ENCODE measurements at places on chromosomes 11 and 22.

- no peak for DNase-seq
Observed at GRCh38 chr11:25992294-25992693, 339.6 kb upstream of the ANO3 start.

DNA sequence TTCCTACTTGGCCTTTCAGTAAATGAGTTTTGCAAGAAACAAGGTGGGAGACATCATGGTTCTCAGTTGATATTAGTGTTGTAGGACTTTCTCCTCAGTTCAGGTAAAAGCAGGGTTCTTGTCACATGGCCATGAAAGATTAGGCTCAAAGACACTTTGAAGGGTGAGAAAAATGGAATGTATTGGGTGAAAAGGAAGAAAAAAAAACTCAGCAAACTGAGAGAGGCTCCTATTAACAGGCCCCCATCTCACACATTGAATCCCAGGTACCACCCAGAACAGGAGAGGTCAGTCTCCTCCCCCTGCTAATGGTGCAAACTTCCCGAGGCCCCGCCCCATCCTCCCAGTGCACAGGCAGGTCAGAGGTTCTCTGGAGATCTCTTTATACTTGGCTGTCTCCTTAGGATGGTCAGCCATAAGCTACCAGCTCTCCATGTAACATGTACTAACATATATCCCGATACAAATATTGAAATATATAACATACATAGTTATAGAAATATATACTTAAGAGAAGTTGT is 62.2 kb downstream of the MICAL2 start:
- DNase-seq = no peak

DNA sequence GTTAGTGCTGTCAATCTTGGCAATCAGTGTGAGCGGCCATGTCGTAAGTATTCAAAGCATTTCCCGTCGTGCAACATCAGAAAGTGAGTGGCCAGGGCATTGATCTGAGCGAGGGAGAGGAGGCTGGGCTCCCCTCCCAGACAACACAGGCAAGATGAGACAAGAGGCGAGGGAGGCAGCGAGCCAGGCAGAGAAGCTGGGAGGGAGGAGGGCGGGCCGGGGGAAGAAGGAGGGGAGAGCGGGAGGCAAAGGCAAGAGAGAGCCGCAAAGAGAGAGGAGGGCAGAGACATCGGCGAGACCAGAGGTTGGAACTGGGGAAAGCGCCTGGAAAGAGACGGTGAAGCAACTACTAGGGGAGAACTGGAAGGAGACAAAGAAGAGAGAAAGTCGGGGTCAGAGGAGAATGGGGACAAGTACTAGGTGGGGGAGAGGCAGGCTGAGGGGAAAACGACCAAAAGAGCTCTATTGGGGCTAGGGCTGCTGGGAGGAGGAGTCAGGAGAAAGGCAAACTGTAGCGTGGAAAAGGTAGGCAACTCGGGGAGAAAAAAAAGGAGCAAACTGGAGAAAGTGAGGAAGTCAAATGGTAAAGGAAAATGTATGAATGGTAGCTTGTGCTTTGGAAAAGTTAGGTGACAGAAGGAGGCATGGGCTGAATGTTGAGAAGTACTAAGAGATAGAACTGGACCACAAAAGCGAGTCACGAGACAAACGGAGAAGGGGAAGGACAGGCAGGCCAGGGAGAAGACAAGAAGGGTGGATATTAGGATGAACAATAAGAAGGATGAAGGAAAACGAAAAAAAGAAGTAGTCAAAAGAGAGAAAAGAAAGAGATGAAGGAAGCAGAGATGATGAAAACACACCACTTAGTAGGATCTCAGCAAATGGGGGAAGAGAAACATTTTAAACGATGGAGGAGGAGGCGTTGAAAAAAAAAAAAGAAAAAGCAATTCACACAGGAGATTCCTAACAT is 130.5 kb upstream of the C11orf58 start:
- DNase-seq = peak; percentile 84

- peak; percentile 32 for DNase-seq
Observed at GRCh38 chr22:49767355-49768062, 60.2 kb downstream of the BRD1 start.

DNA sequence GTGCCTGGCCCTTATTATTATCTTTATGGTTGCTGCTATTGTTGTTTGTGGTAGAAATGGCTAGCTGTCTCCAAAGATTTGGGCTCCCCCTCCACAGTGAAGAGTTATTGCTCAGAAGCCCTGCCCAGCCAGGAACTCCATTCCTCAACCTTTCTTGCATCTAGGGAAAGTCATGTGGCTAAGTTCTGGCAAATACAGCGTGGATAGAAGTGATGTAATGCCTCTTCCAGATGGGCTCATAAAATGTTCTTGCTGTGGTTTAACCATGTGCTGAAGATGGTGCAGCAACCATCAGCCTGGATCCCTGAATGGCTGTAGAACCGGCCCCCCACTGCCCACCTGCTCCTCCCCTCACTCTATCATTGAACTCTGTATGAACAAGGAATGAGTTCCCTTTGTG is 203.5 kb upstream of the E2F8 start:
- no peak for DNase-seq

DNA sequence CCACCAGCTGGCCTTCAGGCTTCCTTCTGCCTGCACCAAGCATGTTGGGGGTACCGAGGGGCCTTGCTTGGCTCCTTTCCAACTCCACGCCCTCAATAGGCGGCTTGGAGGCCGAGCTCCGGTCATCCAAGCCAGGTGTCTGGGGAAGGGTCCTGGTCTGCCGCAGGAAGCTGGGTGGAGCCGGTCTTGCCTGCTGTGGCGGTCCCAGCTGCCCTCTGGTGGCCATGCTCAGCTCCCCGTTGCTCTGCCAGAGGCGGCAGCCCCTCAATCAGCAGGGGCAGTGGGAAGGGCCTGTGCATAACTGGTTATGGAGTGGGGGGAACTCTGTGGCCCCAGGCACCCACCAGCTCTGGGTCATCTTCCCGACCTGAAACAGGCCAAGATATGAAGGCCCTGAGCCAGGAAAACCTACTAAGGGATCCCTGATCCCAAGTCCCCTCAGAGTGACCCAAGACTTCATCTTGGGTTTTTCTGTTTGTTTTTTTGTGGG is 3.2 kb downstream of the ARVCF start:
- no peak for DNase-seq

GRCh38 chr11:115333949-115334348 is 170.3 kb downstream of the CADM1 start:
- no peak for DNase-seq

- no peak for DNase-seq
Observed at GRCh38 chr22:40434745-40435144, 64.4 kb downstream of the SGSM3 start.

GRCh38 chr11:86469491-86470388 is 95.1 kb downstream of the CCDC81 start:
- DNase-seq = no peak

DNA sequence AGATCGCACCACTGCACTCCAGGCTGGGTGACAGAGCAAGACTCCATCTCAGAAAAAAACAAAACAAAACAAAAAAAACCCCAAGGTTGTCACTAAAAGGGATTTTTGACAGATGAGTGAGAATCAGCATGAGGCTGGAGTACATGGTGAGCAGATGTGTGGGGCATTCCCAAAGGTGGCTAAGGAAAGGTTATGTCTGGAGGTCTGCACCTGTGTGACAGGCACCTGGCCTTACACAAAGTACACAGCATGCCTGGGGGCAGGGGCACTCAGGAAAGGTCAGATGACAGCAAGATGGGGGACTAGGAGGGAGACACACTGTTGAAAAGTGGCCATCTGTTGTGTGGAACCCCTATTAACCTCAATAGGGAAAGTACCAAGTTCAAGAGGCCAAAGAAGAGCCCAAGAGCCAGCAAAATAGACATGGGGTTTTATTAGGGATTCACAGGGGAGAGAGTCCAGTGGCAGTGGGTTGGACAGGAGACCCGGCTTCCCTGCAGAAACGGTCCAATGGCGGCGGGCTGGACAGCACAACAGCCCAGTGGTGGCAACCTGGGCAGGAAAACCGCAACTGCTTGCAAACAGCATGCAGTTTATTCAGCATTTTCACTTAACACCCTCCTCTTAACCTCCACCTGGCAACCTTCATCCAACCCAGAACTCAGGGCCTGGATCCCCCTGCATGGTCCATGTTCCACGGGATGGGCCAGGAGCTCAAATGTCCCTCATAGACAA is 101.1 kb downstream of the MICAL2 start:
- no peak for DNase-seq

DNA sequence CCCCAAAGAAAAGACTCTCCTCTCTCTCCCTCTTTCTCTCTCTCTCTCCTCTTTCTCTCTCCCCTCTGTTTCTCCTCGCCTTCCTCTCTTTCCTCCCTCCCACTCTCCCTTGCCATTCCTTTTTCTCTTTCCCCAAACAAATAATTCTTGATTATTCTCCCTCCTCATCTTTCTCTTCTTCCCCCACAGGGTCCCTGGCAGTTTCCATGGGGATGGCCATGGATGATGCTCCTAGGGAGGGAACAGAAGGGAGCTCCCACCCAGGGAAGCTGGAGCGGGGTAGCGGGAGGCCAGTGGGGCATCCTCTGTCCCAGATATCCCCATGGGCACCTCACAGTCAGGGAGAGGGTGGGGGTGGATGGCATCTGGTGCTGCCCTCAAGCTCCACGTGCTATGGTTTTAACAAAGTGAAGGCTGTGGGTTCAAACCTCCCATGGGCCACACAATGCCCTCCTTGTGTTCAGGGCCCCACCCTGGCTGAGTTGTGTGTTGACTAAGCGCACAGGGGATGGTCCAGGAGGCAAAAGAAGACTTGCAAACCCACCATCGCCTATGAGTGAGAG is 266.4 kb downstream of the BUD13 start:
- DNase-seq = no peak

- DNase-seq = no peak
Observed at GRCh38 chr11:116835042-116835772, 2.2 kb downstream of the APOA1 start.

DNA sequence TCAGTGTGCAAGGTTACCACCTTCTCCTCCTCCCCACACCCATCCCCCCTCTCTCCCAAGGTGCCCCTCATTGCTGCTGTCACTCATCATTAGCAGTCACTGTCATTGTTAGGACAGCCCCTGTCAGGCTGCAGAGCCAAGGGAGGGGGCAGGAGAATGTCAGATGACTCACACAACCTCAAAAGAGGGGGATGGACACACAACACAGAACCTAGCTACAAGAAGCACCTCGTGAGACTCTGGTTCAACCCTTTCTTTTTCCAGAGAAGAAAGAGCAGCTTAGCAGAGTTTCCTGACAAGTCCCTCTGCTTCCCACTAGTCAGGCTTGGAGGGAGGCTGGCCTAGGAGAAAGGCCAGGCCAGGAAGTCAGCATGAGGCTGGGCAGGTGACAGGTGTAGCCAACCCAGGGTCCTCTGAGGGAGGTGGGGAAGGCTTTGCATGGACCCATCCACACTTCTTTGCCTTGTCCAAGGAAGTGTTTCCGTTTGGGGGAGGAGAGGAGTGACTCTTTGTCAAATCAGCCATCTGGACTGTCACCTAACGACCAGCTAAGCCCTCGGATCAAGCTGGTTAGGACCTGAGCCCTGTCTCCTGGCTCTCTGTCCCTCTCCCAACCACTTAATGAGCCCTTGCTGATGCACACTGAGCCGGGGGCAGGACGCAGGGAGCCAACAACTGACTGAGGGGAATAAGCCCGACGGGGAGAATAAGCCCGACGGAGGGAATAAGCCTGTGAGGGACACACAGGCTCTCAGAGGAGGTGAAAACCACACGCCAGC is 18.3 kb downstream of the ADORA2A start:
- no peak for DNase-seq

GRCh38 chr11:2846056-2846455 is 39.5 kb downstream of the CDKN1C start:
- no peak for DNase-seq

GRCh38 chr11:45092901-45093760 is 53.3 kb upstream of the PRDM11 start:
- DNase-seq = peak; percentile 85

GRCh38 chr22:44391015-44391414 is 78.3 kb upstream of the SHISAL1 start:
- no peak for DNase-seq

DNA sequence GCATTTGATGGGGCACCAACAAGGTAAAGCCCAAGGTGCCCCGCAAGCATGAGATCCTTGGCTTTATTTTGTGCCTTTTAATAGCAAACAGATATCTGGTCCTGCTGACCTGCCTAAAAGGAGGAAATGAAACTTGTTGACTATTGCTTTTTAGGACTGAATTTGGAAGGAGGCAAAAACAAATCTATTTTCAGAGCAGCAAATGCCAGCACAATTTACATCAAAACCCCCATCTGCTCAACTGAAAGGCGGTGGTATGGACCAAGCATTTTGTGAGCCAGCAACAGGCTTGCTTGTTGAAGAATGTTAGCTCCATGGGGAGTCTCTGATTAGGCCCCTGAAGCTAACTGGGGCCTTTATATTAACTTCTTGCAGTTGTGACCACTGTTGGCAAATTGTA is 192.6 kb upstream of the E2F8 start:
- no peak for DNase-seq

GRCh38 chr11:20015101-20015500 is 145.2 kb downstream of the DBX1 start:
- no peak for DNase-seq

DNA sequence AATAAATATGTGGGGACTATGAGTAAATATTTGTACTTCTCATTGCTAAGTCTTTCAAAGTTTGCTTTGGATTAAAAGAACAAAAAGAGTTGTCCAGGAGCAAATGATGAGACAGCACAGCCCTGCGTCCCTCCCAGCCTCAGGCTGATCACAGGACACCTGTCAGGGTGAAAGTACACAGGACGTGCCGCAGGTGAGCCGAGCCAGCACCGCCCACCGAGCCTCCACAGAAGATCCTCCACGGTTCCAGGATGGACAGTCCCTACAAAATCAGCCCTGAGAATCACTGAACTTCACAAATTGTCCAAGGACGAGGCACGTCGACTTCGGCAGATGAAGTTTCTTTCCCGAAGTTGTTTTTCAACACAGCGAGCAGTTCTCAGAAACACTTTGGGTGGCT is 661.5 kb downstream of the BRD1 start:
- no peak for DNase-seq

GRCh38 chr22:28896611-28897010 is 13.2 kb downstream of the ZNRF3 start:
- DNase-seq = no peak

DNA sequence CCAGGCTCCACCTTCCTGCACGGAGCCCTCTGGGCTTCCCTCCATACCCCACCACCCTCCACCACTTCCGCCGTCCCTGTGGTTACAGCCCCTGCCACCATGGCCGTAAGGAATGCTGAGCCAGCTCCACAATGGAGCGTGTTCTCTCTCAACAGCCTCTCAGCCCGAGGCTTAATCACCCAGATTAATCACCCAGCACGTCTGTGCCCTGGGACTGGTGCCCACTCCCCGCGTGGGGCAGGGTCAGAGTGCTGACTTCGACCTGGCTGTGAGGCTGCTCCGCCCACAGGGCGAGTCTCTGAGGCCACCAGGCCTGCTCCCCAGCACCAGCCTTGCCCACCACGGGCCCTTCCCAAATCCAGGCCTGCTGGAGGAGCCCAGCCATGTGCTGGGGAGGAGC is 4.0 kb upstream of the TH start:
- peak; percentile 63 for DNase-seq

GRCh38 chr22:26665813-26666231 is 8.4 kb downstream of the MIAT start:
- DNase-seq = no peak

DNA sequence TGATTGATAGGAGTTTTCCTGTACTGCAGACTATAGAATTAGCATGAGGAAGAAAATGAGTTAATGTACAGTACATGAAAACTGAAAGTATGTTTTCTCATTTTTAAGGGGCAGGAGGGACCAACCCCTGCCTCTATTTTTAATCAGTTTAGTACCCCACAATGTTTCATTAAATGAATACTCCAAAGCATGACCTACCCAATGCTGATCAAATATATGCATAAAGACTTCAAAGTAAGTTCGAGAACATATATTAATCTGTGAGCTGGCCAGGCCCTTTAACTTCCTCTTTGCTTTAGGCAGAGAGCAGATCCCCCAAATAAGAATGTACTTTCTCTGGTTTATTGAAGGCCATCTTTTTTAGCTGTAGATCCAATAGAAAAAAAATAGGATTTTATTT is 161.0 kb downstream of the FCHSD2 start:
- no peak for DNase-seq
